ENCODE measurements at places on chromosomes 4 and X.

DNA sequence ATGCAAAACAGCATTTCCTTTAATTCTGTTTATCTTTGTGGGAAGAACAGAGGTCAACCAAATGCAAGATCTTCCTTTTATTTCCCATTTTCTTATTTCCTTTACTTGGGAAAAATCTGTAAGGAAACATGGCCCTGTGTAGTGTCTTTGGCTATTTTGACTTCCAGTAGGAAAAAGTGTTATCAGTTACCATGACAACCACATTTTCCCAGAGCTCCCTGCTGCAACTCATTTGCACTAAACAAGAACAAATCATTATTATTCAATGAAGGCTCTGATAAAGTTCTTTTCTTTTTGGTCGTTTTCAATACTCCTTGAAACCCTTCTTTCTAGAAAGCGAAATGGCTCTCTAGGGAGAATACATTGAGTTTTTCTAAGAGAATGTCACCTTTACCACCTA lies 117.2 kb upstream of the DDX53 start:
- DNase-seq, result peak; percentile 0

DNA sequence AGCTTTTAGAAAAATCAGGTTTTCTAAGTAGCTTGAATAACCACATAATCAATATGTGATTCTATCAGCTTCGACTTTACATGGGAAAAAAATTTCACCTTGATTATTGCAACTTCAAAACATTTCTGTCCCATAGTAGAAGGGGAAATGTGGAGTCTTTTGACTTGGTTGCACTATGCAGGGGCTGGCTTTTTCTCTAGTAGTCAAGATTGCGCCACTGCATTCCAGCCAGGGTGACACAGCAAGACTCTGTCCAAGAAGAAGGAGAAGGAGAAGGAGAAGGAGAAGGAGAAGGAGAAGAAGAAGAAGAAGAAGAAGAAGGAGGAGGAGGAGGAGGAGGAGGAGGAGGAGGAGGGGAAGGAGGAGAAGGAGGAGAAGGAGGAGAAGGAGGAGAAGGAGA lies 84.9 kb downstream of the MAML3 start:
- no peak for DNase-seq

- no peak for DNase-seq
Measured at GRCh38 chr4:165398570-165398969, 19.8 kb downstream of the CPE start.

GRCh38 chr4:101346351-101347266 lies 717 bp downstream of the PPP3CA start:
- no peak for DNase-seq

All from iPS DF 19.7 (cell line).